Right cardiac atrium (tissue), 5 donors: ENCODE measurements at places on chromosomes 1 and 21. TPM values are rescaled to one million over a fixed set of nuclear protein-coding genes. Genes with fewer than 3 reads are reported as not detected.

DNA sequence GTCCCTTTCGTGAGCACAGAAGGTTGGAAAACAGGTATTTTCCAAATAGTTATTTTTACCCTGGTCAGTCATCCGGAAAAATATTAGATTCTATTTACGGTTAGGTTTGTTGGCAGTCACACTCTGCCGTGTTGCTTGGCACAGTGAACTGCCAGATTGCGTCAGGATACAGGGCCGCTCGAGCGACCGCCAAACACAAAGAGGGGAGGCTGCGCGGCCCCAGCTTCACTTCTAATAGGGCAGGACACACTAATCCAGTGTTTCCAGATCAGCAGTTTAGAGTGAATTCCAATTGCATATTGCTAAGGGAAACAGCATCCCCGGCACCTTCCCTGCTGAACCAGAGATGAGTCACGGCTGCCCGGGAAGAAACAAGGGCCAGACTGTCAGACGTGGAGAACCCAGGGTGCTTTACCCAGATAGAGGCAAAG lies 22.9 kb downstream of the UMODL1 start:
- no peak for DNase-seq

DNA sequence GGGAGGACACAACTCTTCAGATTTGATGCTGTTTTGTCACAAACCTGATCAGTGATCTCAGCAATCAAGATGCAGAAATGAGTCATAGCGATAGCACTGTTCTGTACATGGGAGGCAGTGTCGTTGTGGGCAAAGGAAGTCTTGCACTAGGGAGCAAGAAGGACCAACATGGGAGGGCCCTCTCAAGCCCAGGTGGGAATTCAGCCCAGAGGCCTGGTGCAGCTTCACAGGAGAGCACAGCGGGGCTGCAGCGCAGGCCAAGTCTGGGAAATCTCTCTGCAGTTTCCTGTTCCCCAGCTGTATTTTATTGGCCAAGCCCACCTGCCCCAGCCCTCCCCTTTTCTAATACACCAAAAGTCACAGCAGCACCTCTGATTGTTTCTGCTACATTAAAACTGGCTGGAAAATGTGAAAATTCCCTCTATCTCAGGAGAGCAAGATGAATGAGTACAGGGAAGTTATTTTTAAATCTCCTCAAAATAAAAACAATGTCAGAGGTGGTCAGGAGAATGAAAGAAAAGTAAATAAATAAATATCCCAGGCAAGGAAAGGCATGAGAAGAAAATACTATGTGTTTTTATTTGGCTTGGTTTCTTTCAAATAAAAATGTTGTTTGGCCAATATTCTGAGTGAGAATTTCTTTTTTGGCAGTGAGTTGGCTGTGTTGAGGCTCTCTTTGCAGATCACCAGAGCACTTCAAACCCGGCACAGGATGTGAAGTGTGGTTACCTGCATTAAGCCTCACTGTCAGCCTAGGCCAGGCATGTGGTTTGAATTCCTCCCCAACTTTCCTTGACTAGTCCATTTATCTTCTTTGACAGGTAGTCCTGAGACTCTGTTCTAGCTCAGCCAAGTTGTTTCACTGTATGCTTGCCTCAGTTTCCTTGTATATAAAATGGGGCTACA lies 422.1 kb downstream of the PLPP3 start:
- DNase-seq = no peak

DNA sequence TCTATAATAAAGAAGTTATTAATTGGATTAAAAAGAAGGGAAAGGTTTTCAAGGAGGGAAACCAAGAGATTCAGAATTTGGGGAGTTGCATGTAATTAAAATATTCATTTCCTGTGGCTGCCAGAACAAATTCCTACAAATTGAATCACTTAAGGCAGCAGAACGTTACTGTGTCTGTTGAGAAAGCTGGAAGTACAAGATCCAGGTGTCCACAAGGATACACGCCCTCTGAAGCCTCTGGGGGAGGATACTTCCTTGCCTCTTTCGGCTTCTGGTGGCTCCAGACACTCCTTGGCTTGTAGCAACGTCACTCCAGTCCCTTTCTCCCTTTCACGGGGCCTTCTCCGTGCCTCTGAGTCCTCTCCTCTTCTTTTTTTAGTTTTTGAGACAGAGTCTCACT lies 67.9 kb downstream of the KAZN start:
- DNase-seq = no peak

DNA sequence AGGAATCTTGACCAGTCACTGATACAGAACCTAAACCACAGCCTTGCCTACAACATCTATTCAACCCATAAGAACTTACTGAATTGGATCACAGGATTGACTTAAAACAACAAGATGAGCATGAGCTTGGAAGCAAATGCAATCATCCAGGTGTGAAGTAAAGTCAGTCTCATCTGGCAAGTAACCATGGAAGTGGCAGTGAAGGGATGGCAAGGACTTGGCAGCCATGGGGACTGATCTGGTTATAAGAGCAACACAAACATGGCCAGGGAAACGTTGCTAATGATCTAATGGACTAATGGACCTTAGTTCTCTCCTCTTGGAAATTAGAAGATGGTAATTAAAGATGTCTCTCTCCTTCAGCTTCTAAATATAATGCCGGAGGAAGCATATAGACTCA lies 133.1 kb downstream of the VAV3 start:
- DNase-seq = no peak

GRCh38 chr1:216847397-216848036 lies 124.3 kb upstream of the ESRRG start:
- DNase-seq = no peak

- DNase-seq = no peak
These were observed 12.5 kb downstream of the AGT start for GRCh38 chr1:230701434-230701833.

GRCh38 chr1:240497908-240498307 lies 114.0 kb downstream of the GREM2 start:
- DNase-seq = no peak

DNA sequence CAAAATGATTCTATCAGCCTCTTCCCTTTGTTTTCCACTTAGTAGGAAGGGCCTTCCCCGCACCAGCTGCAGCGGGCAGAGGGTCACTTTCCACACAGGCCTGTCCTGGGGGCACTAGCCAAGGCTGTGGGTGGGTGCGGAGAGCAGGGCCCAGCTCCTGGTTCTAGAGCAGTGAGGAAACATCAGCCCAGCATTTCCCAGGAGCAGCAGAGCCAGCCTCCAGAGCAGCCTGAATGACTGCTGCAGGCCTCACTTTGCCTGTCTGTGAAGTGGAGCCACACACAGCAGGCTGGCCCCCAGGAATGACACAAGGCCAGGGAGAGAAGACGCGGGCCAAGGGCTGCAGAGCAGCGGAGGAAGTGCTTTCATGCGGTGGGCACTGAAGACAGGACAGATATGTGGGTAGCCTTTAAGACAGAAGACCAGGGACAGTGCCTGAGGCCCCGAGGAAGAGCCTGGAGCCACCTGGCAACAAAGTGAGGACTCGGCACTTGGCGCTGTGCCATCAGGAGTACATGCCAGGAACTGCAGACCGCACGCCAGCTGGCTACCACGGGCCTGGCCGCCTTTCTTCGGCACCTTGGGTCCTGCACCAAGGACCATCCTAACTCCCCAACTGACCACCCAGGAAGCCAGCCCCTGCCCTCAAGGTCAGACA lies 42.0 kb downstream of the ACOT7 start:
- DNase-seq = no peak

DNA sequence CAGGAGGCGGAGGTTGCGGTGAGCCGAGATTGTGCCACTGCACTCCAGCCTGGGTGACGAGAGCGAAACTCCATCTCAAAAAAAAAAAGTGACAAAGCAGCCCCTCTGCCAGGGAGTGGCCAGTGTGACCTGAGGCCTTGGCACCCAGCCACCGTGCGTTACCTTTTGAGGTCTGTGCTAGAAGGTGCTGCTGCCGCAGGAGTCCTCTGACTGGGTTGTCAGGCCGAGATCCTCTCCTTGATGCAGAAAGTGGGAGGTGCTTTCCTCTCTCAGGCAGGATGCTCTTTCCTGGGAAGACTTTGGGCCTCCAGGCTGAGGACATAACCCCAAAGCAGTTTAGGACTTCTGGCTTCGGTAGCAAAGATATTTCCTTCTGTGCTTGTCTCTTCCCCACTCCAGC lies 280.5 kb upstream of the VAMP3 start:
- DNase-seq = no peak

- no peak for DNase-seq
These were observed 56.1 kb downstream of the HMCN1 start for GRCh38 chr1:185790194-185790735.

GRCh38 chr21:46604975-46605766 lies at the start of gene S100B:
S100B (minus strand) TSS chr21:46605082; CDS start chr21:46602415, 2,667 bp downstream.
- peak; percentile 68 for DNase-seq

- peak; percentile 93 for DNase-seq
These were observed at the start of gene KCNT2 for GRCh38 chr1:196608390-196609369. KCNT2 (minus strand) TSS chr1:196608440; CDS start chr1:196608309, 131 bp downstream.

GRCh38 chr1:150512846-150513245 lies 2.7 kb upstream of the FALEC start:
- peak; percentile 16 for DNase-seq

DNA sequence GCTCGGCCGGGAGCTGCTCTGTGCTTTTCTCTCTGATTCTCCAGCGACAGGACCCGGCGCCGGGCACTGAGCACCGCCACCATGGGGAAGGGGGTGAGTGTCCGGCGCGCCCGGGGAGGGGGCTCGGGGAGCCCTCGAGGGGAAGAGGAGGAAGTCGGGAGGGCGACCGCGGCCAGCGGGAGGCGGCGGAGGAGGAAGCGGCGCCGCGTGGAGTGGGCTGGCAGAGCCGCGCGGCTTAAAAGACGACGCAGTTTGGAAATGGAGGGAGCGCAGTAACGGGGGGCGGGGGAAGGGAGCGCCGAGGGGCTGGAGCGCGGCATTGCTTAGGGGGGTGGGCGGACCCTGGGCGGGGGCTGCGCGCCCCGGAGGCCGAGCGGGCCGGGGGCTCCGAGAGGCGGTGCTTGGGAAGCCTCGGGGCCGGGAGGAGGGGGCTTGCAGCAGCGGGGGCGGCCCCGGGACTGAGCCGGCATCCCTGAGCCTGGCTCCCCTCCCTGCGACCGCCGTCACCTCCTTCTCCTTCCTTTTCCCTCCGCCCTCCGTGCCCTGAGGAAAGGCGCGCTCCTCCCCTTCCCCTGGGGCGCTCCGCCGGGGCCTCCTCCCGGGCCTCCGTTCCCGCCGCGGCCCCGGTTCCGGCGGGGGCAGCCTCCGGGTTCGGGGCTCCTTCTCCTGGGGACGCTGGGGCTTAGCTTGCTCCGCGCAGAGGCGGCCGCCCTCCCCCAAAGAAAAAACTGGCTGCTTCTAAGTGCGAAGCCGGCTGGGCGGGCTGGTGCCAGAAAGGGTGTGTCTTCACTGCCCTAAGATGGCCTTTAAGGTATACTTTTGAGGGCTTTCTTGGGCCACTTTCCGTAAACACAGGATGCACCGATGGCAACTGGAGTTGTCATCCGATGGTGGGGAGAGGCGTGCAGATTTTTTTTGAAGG lies 648 bp downstream of the ATP1A1 start:
- peak; percentile 79 for DNase-seq

GRCh38 chr1:200405264-200405663 lies 4.6 kb downstream of the ZNF281 start:
- no peak for DNase-seq

GRCh38 chr1:73604739-73605138 lies 593.2 kb downstream of the LRRIQ3 start:
- no peak for DNase-seq

DNA sequence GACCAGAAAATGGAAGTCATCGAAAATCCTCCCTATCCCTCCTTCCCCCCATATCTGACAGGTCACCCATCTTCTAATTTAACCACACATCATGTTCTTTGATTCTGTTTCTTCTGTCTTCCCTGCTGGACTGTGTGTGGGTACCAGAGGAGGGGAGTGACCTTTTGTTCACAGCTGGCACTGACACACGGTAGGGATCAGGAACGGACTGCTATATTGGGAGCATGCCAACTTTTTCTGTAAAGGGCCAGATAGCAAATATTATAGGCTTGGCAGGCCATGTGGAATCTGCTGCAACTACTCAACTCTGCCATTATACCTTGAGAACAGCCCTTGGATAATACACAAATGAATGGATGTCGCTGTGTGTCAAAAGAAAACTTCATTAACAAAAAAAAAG lies 7.5 kb upstream of the TOMM20 start:
- DNase-seq = no peak

- DNase-seq = no peak
These were observed 71.3 kb downstream of the TMEM53 start for GRCh38 chr1:44602634-44603628.

GRCh38 chr1:1778663-1779319 lies 521 bp upstream of the NADK start:
- DNase-seq = peak; percentile 90

The FCRL6 gene
- total RNA-seq = not detected

The NR1I3 gene
- total RNA-seq = not detected

The SPEN gene
- 31.5 TPM for total RNA-seq

The MAPKAPK2 gene
- total RNA-seq = 221 TPM

The RNU1-4 gene
- 7,768 TPM for total RNA-seq

The CD1C gene
- total RNA-seq = 0.65 TPM

The ATAD3C gene
- total RNA-seq = 1.5 TPM

The AMY1A gene
- total RNA-seq = not detected

The ASTN1 gene
- total RNA-seq = 0.12 TPM

The SPSB1 gene
- total RNA-seq = 15.5 TPM
